ENCODE measurements at places on chromosomes 4 and X. TPM values are rescaled to one million over a fixed set of nuclear protein-coding genes. Genes with fewer than 3 reads are reported as not detected.

The PHKA2 gene
- 23.3 TPM for total RNA-seq

The TMSB15B gene
- 7.2 TPM for total RNA-seq

The ZNF711 gene
- total RNA-seq, result 1.1 TPM

The MGAT4D gene
- not detected for total RNA-seq

The DMP1 gene
- not detected for total RNA-seq

DNA sequence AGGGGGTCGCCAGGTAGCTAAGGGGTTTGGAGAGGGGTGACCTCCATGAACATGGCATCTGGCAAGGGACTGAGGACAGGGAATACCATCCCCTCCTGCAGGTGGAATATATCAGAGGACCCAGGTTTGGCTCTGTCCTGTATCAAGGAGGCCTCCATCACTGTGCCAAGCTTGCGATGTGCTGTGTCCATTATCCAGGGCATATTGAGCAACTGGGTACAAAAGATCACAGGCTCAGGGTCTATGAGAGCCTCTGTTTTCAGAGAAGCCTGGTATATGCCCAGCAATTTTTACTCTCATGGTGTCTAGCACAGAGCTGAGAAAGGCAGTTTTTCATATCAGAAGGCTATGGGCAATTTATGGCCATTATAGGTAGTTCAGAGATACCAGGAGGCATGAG is 16.6 kb upstream of the TCEAL5 start:
- no peaks in the 10 kb centered on the region for H3K4me1 ChIP-seq
- no peak for DNase-seq
- H3K27me3 ChIP-seq, result no peaks in the 10 kb centered on the region
- H3K36me3 ChIP-seq, result no peaks in the 10 kb centered on the region
- no peak overlapping the region for H3K4me3 ChIP-seq

GRCh38 chr4:185225940-185226339 is 16.5 kb downstream of the SNX25 start:
- peaks cover 5% of the 10 kb centered on the region for H3K36me3 ChIP-seq
- no peaks in the 10 kb centered on the region for H3K27me3 ChIP-seq
- H3K4me3 ChIP-seq, result no peak overlapping the region
- no peak overlapping the region for H3K27ac ChIP-seq

- H3K4me3 ChIP-seq, result peak overlapping the region; percentile 59
- peak overlapping the region; percentile 82 for H3K27ac ChIP-seq
- peaks cover 3% of the 10 kb centered on the region for H3K27me3 ChIP-seq
These were observed 44.5 kb downstream of the FGFRL1 start for GRCh38 chr4:1055721-1056590.

- H3K27ac ChIP-seq, result no peak overlapping the region
- no peaks in the 10 kb centered on the region for H3K27me3 ChIP-seq
- H3K36me3 ChIP-seq, result no peaks in the 10 kb centered on the region
- H3K4me3 ChIP-seq, result no peak overlapping the region
These were observed 50.9 kb upstream of the PRDX4 start for GRCh38 chrX:23616361-23616760.

GRCh38 chrX:23013366-23013765 is 13.6 kb downstream of the DDX53 start:
- H3K27me3 ChIP-seq, result no peaks in the 10 kb centered on the region
- no peak overlapping the region for H3K4me3 ChIP-seq
- no peaks in the 10 kb centered on the region for H3K36me3 ChIP-seq
- peaks cover 11% of the 10 kb centered on the region for H3K4me1 ChIP-seq
- DNase-seq, result no peak
- H3K27ac ChIP-seq, result no peak overlapping the region

DNA sequence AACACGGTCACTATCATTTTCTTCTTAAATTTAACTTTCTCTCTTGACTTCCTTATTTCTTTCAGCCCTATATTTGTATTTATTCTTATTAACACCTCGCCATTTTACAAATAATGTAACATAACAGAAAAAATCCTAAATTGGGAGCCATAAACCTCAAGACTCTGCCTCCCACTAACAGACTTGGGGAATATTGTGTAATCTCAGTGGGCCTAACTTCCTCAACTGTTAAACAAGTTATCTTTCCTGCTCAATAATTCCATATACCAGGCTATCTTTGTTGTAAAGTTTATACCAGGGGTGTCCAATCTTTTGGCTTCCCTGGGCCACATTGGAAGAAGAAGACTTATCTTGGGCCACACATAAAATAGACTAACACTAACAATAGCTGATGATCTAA is 26.2 kb downstream of the PRSS12 start:
- H3K27me3 ChIP-seq, result peaks cover 4% of the 10 kb centered on the region
- H3K4me1 ChIP-seq, result no peaks in the 10 kb centered on the region
- no peak overlapping the region for H3K27ac ChIP-seq
- DNase-seq, result no peak
- no peak overlapping the region for H3K4me3 ChIP-seq
- H3K36me3 ChIP-seq, result no peaks in the 10 kb centered on the region

DNA sequence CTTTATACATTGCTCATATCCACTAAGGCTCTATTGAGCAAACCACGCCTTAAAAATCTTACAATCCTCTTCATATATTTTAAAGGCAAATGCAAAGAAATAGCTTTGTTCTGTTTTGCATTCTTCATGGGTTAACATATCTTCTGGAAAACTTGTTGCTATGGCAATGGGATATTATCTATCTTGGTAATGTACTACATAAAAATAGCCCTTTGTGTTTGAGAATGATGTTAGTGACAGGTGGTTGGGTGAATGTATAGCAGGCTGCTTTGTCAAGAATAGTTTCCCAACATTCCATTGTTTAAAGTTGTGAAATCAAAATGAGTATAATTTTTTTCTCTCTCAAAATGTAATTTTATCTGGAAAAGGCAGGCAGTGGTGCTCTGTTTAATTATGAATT is 16.8 kb downstream of the REPS2 start:
- H3K4me1 ChIP-seq, result no peaks in the 10 kb centered on the region
- no peak overlapping the region for H3K4me3 ChIP-seq
- H3K27ac ChIP-seq, result no peak overlapping the region

DNA sequence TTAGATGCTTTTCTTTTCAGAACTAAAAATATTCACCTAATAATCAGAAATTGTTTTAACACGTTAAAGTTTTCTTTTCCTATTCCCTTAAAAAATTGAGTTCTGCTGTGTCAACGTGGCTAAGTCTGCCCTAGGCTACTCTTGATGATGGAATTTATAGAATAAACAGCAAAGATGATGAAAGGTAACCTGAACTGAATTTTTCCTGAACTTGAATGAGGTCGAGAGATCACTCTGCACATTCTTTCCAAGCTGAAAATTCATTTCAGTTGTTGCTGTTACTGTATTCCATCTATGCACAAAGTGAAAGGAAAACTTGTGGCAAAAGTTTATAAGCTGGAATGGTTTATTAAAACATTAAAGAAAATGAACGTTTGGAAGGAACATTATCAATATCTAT is 245.9 kb upstream of the GIMD1 start:
- no peaks in the 10 kb centered on the region for H3K36me3 ChIP-seq
- no peak for DNase-seq
- no peaks in the 10 kb centered on the region for H3K4me1 ChIP-seq
- no peak overlapping the region for H3K4me3 ChIP-seq
- H3K27ac ChIP-seq, result no peak overlapping the region
- H3K27me3 ChIP-seq, result no peaks in the 10 kb centered on the region

GRCh38 chr4:152992027-152992426 is 55.9 kb downstream of the FHDC1 start:
- H3K27me3 ChIP-seq, result peaks cover 2% of the 10 kb centered on the region
- no peak overlapping the region for H3K4me3 ChIP-seq
- H3K4me1 ChIP-seq, result no peaks in the 10 kb centered on the region
- no peak overlapping the region for H3K27ac ChIP-seq
- no peak for DNase-seq

GRCh38 chrX:118552121-118552900 is 56.7 kb downstream of the DOCK11 start:
- H3K27me3 ChIP-seq, result no peaks in the 10 kb centered on the region
- no peak overlapping the region for H3K4me3 ChIP-seq
- no peak for DNase-seq
- peaks cover 34% of the 10 kb centered on the region for H3K4me1 ChIP-seq
- H3K36me3 ChIP-seq, result peaks cover 21% of the 10 kb centered on the region
- no peak overlapping the region for H3K27ac ChIP-seq

DNA sequence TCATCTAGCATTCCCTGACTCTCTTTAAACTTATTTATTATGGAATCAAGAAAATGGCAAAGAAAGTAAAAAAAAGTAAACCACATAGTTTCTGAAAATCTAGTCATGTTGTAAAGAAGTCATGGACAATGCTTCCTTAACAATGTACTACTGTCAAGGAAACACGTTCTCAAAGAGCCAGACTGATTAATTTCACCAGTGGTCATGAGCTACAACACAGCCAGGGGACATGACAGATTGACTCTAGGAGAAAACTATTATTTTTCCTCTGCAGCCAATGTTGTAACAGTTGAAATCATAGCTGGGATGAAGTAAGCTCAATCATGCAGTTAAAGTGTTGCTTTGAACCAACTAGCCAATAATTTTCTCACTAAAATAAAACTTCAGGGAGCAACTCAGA is 109.2 kb downstream of the MAPK10 start:
- H3K27me3 ChIP-seq, result no peaks in the 10 kb centered on the region
- no peak overlapping the region for H3K4me3 ChIP-seq
- DNase-seq, result no peak

DNA sequence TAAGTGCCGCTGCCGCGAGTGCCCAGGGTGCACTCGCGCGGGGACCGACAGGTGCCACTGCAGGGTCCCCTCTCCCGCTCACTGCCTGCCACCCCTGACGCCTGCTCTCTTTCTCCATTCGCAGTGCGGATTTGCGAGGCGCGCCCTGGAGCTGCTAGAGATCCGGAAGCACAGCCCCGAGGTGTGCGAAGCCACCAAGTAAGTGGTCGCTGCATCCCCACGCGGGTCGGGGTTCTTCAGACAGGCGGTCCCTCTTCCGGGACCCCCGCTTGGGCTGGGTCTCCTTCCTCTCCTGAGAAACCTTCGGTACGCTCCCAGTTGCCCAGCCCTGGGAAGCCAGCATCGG is 547 bp downstream of the GUCY1A1 start:
- peak overlapping the region; percentile 78 for H3K4me3 ChIP-seq
- peaks cover 48% of the 10 kb centered on the region for H3K27me3 ChIP-seq
- DNase-seq, result peak; percentile 43
- peaks cover 7% of the 10 kb centered on the region for H3K4me1 ChIP-seq
- no peaks in the 10 kb centered on the region for H3K36me3 ChIP-seq
- H3K27ac ChIP-seq, result no peak overlapping the region

DNA sequence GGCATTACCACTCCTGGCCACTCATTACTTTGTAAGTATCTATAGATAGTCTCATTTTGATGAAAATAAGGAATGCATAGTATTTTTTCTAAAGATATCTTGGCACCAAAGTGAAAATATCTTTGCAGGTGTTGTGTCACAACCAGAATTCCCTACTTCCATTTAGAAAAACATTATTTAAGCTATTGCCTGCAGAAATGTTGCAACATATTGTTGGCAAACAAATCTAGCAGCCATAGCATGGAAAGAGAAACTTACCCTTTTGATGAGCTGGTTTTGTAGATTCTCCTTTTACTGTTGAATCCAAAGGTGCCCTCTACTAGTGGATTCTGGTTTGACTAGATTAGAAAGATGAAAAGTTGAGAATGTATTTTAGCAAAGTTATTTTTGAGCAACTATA is 138.8 kb downstream of the AREG start:
- H3K36me3 ChIP-seq, result no peaks in the 10 kb centered on the region
- no peaks in the 10 kb centered on the region for H3K27me3 ChIP-seq
- H3K4me3 ChIP-seq, result no peak overlapping the region
- H3K4me1 ChIP-seq, result no peaks in the 10 kb centered on the region
- no peak overlapping the region for H3K27ac ChIP-seq

GRCh38 chrX:129642641-129643040 is 12.1 kb downstream of the APLN start:
- no peaks in the 10 kb centered on the region for H3K27me3 ChIP-seq
- H3K4me1 ChIP-seq, result no peaks in the 10 kb centered on the region
- H3K4me3 ChIP-seq, result no peak overlapping the region
- no peak overlapping the region for H3K27ac ChIP-seq
- no peaks in the 10 kb centered on the region for H3K36me3 ChIP-seq

GRCh38 chr4:24112466-24112865 is 222.6 kb upstream of the PPARGC1A start:
- no peaks in the 10 kb centered on the region for H3K27me3 ChIP-seq
- H3K4me1 ChIP-seq, result no peaks in the 10 kb centered on the region
- H3K4me3 ChIP-seq, result no peak overlapping the region
- no peaks in the 10 kb centered on the region for H3K36me3 ChIP-seq
- H3K27ac ChIP-seq, result no peak overlapping the region

DNA sequence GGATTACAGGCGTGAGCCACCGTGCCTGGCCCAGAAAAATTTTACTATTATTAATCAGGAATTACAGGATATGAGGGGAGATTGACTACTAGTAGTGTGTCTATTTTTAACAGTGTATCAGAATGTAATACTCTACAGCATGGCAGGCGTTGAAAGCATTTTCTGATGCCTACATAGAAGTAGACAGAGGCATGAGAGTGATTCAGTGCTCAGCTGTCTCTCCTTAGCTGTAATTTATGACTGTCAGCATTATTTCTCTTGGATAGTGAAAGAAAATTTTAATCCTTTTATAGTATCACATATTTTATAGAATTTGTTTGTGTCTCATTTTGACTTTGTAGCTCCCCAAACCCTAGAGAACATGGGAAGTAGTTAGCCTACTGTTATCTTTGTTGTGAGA is 20.7 kb downstream of the ARHGAP24 start:
- H3K27me3 ChIP-seq, result no peaks in the 10 kb centered on the region
- H3K4me1 ChIP-seq, result no peaks in the 10 kb centered on the region
- no peak overlapping the region for H3K4me3 ChIP-seq
- H3K27ac ChIP-seq, result no peak overlapping the region
- no peak for DNase-seq

GRCh38 chr4:76809594-76810305 is 88.2 kb downstream of the SOWAHB start:
- H3K36me3 ChIP-seq, result no peaks in the 10 kb centered on the region
- no peak overlapping the region for H3K4me3 ChIP-seq
- H3K27me3 ChIP-seq, result no peaks in the 10 kb centered on the region
- H3K4me1 ChIP-seq, result no peaks in the 10 kb centered on the region

- no peak overlapping the region for H3K4me3 ChIP-seq
- H3K27ac ChIP-seq, result no peak overlapping the region
- peaks cover 7% of the 10 kb centered on the region for H3K27me3 ChIP-seq
- H3K36me3 ChIP-seq, result no peaks in the 10 kb centered on the region
- DNase-seq, result no peak
These were observed 168.0 kb downstream of the SOWAHB start for GRCh38 chr4:76729980-76730379.

GRCh38 chr4:95198961-95199360 is 349.8 kb downstream of the UNC5C start:
- no peaks in the 10 kb centered on the region for H3K36me3 ChIP-seq
- no peak overlapping the region for H3K27ac ChIP-seq
- H3K27me3 ChIP-seq, result no peaks in the 10 kb centered on the region
- H3K4me1 ChIP-seq, result no peaks in the 10 kb centered on the region

Measured in activated CD8-positive, alpha-beta T cell treated with anti-CD3 and anti-CD28 coated beads for 36 hours (primary cell).